Tibial nerve (tissue), 4 donors: ENCODE measurements at places on chromosomes 12 and 14. TPM values are rescaled to one million over a fixed set of nuclear protein-coding genes. Genes with fewer than 3 reads are reported as not detected.

ACSM4 gene
- not detected for total RNA-seq

ADAMTS20 gene
- total RNA-seq: not detected

CLEC4D gene
- 3.6 TPM for total RNA-seq

P2RX7 gene
- total RNA-seq: 12.0 TPM

ACVRL1 gene
- 68.4 TPM for total RNA-seq
